ENCODE measurements at places on chromosomes 16 and 17.
A peak's percentile ranks its signal among the peaks of the same experiment; 100 is the strongest.

GRCh38 chr16:31332544-31332943, 22.4 kb upstream of the ITGAX start:
- no peak for DNase-seq

DNA sequence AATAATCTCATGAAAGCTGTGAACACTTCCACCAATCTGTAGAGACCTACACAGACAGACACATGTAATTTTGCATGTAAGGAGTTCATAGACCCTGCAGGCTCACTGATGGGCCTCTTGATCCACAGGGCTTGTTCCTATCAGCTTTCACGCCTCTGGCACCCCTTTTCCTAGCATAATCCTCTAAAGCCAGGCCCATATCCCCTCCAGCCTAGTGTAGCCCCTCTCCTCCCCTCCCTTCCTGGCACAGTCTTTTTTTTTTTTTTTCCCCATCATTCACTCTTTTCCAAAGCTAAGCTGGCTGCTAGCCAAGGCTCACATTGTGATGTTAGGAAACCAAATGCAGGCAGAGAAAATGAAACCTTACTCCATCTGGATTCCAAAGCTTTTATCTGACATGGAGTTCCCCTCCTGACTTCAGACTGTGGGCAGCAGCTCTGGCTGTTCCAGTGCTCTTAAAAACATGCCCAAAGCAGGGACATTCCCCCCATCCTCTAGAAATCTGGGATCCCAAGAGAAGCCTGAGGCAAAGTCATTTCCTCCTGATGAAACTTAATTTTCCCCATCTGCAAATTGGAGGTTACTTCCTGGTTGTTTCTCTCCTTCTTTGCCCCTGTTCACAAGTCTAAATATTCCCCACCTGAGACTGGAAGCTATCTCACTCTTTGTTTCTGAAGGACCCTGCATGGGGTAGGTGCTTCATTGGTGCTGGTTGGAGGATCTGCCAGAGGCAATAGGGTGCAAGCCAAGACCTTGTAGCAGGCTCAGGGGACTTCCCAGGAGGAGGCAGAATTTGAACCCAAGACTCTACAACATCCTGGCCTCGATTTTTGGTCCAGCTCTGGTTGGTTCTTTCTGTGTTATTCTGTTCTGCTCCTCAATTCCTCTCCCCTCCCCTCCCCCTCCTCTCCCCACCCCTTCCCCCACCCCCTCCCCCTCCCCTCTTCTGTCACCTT, 9.9 kb upstream of the CCL5 start:
- no peak for DNase-seq

DNA sequence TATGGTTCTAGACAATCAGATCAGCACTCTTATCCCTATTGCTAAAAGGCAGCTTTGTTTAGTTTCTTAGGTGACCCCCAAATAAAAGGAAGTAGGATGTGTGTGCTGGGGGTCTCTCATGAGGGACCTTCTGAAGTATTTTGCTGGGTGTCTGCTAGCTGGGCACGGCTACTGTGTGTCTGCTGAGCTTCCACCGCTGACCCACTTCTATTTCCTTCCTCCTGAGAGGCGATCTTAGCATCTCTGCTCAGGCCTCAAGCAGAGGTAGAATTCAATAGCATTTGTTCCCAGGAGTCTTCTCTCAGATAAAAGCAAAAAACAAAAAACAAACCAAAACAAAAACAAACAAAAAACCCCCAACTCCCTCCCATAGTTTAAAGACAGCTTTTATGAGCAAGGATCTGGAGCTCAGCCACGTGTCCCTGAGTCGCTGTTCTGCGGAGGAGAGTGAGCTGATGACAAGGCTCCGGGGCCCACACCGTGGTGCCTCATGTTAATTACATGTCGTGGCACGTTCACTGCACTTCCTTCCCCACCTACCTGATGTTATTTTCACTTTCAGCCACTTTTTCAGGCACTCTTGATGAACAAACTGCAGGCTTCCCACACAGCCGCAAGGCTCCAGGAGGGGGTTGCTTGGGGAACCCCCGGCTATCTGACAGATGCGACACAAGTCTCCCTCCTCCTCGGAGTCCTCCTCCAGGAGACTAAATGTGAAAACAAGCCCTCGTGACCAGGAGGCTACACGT, 83.5 kb downstream of the MARCHF10 start:
- no peak for DNase-seq

GRCh38 chr17:5035315-5035714, at the start of gene SLC52A1:
Gene SLC52A1 (minus strand): TSS chr17:5035426. CDS start chr17:5034606, 820 bp downstream.
- DNase-seq: no peak

GRCh38 chr16:15783985-15784384, 72.8 kb downstream of the MYH11 start:
- no peak for DNase-seq

DNA sequence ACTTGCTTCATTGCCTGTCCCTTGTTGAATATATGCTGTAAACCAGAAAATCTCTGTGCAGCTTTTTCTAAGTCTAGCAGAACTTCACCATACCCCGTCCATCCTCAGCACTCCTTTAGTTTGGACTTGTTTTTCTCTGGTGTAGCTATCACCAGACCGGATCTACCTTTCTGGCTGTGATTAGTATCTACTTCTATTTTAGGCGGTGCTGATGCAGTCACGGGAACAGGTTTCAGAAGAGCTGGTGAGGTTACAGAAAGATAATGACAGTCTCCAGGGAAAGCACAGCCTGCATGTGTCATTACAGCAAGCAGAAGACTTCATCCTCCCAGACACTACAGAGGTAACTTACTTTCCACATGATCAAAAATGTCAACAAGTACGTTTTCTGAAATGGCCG, 46.4 kb downstream of the NUP88 start:
- peak; percentile 36 for DNase-seq

GRCh38 chr16:59044616-59045015, 310.5 kb upstream of the GOT2 start:
- DNase-seq: no peak

- no peak for DNase-seq
Measured at GRCh38 chr17:7063518-7064094, 16.4 kb downstream of the CLEC10A start.

DNA sequence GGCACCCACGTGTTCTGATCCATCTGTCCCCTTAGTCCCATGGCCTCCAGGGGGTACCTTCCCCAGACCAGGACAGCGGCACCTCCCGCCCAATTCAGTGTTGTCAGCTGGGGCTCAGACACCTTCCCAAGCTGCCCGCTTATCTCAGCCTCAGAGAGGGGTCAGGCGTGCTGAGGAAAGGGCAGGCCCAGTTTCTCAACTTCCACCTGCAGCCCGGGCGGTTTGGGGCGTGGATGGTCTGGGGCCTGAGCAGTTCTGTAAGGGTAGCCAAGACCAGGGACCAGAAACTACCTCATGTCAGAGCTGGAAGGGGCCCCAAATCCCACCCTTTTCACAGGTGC, 5.1 kb downstream of the PLCD3 start:
- DNase-seq: no peak

DNA sequence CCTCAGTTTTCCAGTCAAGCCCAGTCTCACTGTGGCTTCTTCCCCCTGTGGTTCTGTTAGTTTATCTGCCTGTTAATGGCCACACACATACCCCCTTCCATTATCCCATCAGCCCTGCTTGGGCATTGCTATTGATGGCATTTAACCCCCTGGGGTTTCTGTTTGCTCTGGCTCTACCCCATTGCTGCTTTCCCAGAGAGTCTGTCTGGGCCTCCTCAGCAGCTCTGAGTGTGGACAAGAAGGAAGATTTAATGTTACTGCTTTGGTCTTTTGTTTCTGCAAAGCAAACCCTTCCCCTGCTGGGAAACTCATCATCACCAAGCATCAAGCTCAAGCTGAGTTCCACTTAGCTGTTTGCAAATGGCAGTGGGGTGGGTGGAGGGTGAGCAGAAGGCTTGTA, 162.7 kb downstream of the CCT6B start:
- DNase-seq: no peak

GRCh38 chr16:88861359-88861758, 4.4 kb downstream of the TRAPPC2L start:
- no peak for DNase-seq

DNA sequence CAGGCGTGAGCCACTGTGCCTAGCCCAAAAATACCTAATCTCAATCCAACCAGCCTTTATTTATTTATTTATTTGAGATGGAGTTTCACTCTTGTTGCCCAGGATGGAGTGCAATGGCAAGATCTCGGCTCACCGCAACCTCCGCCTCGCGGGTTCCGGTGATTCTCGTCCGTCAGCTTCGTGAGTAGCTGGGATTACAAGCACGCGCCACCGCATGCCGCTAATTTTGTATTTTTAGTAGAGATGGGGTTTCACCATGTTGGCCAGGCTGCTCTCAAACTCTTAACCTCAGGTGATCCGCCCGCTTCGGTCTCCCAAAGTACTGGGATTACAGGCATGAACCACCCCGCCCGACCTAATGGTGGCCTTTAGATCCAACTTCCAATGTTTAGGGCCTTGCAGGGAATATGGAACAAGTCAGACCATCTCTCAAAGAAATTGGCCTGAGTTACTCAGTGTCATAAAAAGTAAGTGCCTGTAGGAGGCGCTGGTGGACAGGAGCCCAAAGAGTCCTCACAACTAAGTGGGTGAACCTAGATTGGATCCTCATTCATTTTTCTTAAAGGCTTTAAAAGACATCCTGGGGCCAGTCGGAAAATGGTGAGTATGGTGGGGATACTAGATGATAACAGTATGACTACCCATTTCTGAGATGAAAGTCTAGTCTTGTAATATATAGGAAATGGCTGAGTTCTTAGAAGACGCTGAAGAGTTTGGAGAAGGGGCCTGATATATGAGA, 4.6 kb downstream of the ZSCAN10 start:
- no peak for DNase-seq

GRCh38 chr16:28923652-28924398, 1.2 kb downstream of the RABEP2 start:
- no peak for DNase-seq

DNA sequence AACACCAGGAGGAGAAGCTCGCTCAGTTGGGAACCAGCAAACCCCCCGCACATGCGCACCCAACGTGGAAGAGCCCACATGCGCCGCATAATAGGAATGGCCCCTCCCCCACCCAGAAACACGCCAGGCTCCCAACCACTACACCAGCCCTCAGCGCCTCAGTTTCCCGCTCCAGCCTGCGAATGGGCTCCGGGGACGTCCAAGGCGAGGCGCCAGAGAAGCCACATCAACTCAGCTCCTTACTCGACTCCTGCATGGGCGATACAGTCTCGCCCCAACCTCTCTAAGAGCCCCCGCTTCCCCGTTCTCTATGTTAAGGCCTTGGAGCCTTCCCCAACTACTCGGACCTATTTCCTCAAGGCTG, 504 bp downstream of the SRSF1 start:
- DNase-seq: peak; percentile 80

- no peak for DNase-seq
Measured at GRCh38 chr17:27756467-27757371, 43.6 kb downstream of the NOS2 start.

GRCh38 chr17:6104956-6105648, 34.9 kb downstream of the WSCD1 start:
- DNase-seq: no peak

DNA sequence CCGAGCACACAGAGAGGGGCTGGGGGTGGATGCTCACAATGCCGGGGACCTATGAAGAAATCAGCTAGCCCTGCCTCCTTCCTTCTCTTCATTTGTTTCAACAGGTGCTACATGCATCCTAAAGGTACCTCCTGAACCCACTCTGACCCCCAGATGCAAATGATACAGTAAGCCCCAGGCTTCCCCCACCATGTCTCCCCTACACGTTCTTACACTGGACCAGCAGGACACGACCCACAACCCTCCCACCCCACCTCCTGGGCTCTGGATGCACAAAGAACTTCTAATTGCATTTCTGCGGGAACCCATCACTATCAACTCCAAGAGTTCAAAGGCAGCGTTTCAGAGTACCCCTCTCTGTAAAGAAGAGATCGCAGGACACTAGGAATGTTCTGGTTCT, 2.1 kb downstream of the XYLT1 start:
- DNase-seq: no peak

DNA sequence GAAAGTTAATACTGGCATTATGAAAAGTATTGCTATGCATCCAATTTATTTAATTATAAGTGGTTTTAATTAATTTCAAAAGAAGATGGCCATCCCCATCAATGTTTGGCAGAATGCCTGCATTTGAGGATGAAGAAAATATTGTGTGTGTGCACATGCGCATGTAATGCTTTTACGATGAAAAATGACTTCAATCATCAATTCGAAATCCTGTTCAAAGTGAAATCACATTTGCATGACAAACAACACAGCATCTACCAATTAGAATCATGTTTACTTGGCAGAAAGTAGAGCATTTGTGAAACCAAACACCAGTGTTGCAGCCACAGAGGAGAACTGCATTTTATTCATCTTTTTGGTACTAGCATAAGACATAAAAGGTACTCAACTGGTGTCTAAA, 191.9 kb upstream of the PIRT start:
- no peak for DNase-seq

- DNase-seq: no peak
Measured at GRCh38 chr16:714079-714478, 839 bp upstream of the METRN start.

- no peak for DNase-seq
Measured at GRCh38 chr16:88415381-88415705, 32.6 kb downstream of the ZNF469 start.

DNA sequence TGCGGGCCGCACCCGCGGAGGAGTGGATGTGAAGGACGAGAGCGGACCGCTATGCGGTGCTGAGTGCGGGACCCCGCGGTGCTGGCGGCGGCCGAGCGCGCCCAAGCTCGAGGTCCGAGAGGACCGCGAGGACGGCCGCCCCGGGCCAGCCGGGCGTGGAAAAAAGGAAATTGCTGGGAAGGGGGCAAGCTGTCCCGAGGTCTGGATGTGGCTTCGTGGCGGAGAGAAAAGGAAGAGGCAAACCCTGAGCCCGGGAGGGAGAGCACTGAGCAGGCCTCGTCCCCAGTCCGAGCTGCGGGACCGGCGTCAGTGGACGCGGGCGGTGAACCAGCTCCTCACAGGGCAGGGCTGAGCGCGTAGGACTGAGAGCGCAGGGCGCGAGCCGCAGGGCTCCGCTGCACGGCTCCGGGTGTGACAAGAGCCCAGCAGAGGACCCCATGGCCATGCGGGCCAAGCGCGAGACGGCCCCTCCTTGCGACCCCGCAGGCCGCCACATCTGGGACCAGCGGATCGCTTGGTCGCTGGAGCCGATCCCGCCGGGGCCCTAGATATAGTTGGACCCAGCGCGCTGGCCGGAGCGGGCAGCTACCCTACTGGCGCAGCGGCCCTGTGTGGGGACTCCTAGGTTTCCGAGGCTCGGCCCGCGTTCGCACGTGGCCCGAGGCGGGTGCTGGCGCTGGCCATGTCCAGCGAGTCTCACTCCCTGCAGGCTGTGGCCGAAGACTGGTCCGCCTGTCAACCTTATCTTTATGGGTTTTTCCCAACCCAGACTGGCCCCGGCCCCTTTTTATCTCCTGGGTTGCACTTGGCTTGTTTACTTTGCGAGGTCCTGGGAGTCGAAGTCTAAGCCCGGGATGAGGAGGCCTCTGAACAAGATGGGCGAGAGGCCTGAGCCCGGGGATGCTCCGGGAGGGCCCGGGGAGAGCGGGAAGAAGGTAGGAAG, 2.4 kb downstream of the TBX4 start:
- DNase-seq: no peak

DNA sequence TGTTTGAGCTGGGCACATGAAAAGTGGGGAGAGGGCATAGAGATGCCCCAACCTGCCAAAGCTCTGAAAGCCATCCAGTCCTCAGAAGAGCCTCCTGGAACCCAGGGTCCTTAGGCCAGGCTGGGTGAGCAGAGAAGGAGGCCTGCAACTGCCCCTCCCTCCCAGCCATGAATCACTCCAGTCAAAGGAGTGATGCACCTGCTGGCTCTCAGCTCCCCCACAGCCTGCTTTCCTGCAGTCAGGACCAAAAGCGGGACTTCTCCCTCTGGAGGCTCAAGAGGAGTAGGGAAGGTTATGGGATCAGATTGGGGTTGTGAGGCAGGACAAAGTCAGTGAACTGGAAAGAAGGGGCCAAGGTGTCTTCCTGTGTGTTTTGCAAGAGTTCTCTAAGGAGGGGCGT, 145.6 kb downstream of the TMEM132E start:
- DNase-seq: no peak

Data from gastrocnemius medialis (tissue), 4 donors.